ENCODE measurements at places on chromosomes 3 and 15. TPM values are rescaled to one million over a fixed set of nuclear protein-coding genes. Genes with fewer than 3 reads are reported as not detected.

Gene STAC
- 0.77 TPM for total RNA-seq

Gene MCF2L2
- 4.1 TPM for total RNA-seq

Gene ZNF80
- not detected for total RNA-seq

Gene KBTBD13
- total RNA-seq = not detected

Gene ALCAM
- total RNA-seq = 5.9 TPM

Gene TMEM108
- 1.1 TPM for total RNA-seq

Gene CASR
- not detected for total RNA-seq

Gene LMAN1L
- total RNA-seq = 1.5 TPM

Gene NDN
- 76.3 TPM for total RNA-seq

Gene PLA2G4F
- 1.5 TPM for total RNA-seq

Gene PIERCE2
- 1.4 TPM for total RNA-seq

Gene CCDC12
- 4.1 TPM for total RNA-seq

Gene TASOR
- total RNA-seq = 59.2 TPM

Gene SEC62
- total RNA-seq = 34.1 TPM

Gene OXTR
- 4.4 TPM for total RNA-seq

Gene CLDN16
- total RNA-seq = 0.07 TPM

Gene UPK1B
- total RNA-seq = 0.30 TPM

Gene CXCR6
- total RNA-seq = 0.48 TPM

Gene ANKUB1
- total RNA-seq = not detected

Gene IMP3
- 93.5 TPM for total RNA-seq

Gene MYZAP
- total RNA-seq = 7.7 TPM

Gene PRSS50
- not detected for total RNA-seq

Gene CD276
- total RNA-seq = 11.5 TPM

Gene CCDC39
- total RNA-seq = not detected

Gene RARRES1
- total RNA-seq = 40.5 TPM

Gene SH2D7
- not detected for total RNA-seq

Gene LRRC3B
- total RNA-seq = 0.26 TPM

Gene CHRNA5
- total RNA-seq = not detected

Gene ALDH1L1
- total RNA-seq = 5.6 TPM

Gene CPLX3
- not detected for total RNA-seq

Gene CCDC13
- total RNA-seq = 1.9 TPM

Gene POMGNT2
- total RNA-seq = 88.9 TPM

Gene MAP6D1
- total RNA-seq = 1.0 TPM

Gene LIPC
- 0.51 TPM for total RNA-seq

Gene LINGO1
- total RNA-seq = 0.26 TPM

Gene TM6SF1
- 1.7 TPM for total RNA-seq

Gene EXD1
- total RNA-seq = not detected

Gene IQGAP1
- 315 TPM for total RNA-seq

Gene HIGD2B
- total RNA-seq = not detected

Gene DNAH12
- total RNA-seq = 0.30 TPM

Gene SLC35G2
- total RNA-seq = 9.1 TPM

Gene PRTG
- 26.1 TPM for total RNA-seq

Gene SERPINI2
- total RNA-seq = 1.4 TPM

Gene GP9
- not detected for total RNA-seq

Data from uterus (tissue), 4 donors.